ENCODE measurements at places on chromosomes 13 and 19.

GRCh38 chr13:37014609-37015008 lies 14.0 kb downstream of the EXOSC8 start:
- DNase-seq: no peak

- DNase-seq: no peak
Measured at GRCh38 chr13:54913668-54914067, 1885.1 kb downstream of the OLFM4 start.

GRCh38 chr19:45785097-45785496 lies 2.8 kb upstream of the DMPK start:
- no peak for DNase-seq

DNA sequence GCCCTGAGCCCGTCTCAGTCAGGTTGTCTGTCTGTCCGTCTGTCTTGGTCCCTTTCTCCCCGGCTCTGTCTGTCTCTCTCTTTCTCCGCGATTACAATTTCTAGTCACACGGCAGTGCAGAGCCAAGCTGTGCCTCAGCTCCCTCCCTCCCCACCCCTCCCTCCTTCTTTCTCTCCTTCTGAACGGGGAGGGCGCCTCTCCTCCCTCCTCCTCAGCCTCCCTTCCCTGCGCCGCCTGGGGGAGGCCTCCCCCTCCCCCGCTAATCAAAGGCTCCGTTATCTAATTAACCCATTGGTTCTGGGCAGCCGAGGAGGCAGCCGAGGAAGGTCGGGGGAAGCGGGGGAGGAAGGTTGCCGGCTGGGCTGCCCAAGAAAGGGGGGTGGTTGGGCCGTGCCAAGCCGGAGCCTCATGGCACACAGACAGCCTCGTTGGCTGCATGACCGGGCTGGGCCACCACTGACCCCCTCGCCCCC lies 16.5 kb downstream of the LRRC4B start:
- no peak for DNase-seq

DNA sequence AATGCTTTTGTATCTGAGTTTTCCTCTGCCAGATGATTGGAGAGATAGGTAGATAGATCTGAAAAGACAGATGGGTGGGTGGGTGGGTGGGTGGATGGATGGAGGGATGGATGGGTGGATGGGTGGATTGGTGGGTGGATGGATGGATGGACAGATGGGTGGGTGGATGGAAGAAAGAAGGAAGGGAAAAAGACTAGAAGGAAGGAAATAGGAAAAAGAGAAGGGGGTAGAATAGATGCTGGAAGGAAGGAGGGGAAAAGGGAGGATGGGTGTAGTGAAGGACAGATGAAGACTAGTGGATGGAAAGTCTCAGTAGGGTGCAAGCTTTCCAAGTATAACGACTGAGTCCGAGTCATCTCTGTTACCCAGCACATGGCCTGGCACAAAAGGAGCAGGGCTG lies 19.0 kb upstream of the FBL start:
- DNase-seq: no peak

- DNase-seq: no peak
Measured at GRCh38 chr19:3162418-3163229, 15.9 kb upstream of the S1PR4 start.

- no peak for DNase-seq
Measured at GRCh38 chr19:54905803-54906511, at the start of gene NCR1. NCR1 (plus strand) TSS chr19:54906148; CDS start chr19:54906188, 40 bp downstream.

DNA sequence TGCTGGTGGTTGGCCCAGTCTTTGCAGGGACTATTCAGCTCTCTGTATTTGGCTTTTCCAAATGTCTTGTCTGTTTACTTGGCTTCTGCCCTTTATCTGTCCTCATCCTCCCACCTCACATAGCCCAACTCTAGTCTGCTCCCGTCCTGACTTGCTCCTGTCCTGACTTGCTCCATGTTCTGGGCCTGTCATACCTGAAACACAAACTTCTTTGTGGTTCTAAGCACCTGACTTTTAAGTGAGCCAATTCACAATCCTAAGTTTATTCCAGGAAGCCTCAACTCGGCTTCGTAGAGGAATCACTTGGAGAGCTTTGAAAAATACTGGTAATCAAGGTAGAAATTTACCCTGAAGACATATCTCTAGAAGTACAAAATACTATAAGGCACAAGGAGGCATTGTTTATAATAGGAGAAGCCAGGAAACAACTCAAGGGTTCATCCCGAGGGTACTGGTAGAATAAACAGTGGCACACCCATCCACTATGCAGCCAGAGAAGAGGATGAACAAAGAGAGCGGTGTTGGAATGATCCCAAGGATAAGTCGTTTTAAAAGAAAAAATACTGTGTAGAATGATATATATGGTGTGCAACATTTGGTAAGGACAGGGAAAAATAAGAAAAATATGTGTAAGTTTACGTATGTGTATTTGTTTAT lies 284.5 kb downstream of the FGF14 start:
- DNase-seq: no peak

DNA sequence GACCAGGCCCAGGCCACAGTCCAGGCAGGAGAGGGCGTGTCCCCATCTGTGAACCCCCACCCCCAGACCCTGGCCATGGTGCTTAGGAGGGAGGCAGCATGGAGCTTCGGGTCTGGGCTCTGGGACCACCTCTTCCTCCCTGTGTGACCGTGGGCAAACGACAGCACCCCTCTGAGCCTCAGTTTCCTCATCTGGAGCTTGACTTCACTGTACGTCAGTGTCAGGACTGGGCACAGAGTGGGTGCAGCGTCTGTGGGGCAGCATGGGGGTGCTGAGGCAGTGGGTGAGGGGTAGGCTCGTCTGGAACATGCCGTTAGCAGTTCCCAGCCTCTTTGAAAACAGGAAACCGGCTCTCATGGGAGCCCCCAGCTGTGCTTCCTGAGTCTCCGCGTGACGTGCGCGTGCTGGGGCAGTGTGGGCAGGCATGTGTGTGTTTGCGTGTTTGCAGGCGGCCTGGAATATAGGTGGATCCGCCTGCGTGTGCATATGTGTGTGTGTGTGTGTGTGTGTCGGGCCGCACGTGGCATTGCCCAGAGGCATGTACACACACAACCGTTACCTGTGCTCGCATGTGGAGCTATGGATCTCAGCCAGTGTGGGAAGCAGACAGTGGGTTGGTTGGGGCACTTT lies 15.8 kb downstream of the ARRDC2 start:
- peak; percentile 45 for DNase-seq

DNA sequence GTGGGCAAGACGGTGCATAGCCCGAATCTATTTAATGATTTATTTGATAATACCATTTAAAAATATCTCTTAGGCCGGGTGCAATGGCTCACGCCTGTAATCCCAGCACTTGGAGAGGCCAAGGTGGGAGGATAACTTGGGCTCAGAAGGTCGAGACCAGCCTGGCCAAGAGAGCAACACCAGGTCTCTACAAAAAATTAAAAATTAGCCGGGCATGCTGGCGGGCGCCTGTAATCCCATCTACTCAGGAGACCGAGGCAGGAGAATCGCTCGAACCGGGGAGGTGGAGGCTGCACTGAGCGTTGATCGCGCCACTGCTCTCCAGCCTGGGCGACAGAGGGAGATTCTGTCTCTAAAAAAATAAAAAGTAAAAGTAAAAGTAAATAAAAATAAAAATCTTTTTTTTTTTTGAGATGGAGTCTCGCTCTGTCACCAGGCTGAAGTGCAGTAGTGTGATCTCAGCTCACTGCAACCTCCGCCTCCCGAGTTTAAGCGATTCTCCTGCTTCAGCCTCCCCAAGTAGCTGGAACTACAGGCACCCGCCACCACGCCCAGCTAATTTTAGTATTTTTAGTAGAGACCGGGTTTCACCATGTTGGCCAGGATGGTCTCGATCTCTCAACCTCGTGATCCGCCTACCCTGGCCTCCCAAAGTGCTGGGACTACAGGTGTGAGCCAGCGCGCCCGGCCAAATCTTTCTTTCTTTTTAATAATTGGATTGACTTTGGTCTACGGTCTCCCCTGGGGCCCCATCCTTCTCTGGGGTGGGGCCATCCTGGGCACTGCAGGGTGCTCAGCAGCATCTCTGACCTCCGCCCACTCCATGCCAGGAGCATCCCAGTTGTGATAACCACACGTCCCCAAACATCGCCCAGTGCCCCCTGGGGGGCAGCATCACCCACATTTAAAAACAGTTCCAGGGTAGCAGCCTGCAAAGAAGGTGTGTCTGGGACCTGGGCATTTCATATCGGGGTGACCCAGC lies 90.7 kb downstream of the GNG7 start:
- DNase-seq: no peak

- DNase-seq: no peak
Measured at GRCh38 chr13:45198924-45199323, 1.9 kb downstream of the KCTD4 start.

DNA sequence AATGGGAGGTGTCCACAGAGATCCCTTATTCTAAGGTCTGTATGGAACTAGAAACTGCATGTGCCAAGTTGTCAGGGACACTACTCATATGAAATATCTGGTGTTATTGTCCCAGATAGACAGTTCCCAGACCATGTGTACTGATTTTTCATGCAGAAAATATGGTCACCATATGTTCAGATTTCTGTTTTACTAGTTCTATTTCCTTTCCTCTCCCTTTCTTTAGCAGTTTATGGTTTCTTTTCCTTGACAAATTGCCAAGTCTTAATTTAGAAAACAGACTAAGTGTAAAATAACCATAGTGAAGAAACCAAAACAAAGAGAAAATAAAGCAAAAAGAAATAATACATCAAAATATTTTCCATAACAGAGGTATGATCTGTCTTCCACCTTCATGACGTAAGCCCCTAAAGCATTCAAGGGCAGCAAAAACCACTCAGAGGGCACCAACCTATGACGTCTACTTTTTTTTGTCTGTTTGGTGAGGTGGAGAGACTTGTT lies 248.5 kb downstream of the KCTD12 start:
- no peak for DNase-seq

DNA sequence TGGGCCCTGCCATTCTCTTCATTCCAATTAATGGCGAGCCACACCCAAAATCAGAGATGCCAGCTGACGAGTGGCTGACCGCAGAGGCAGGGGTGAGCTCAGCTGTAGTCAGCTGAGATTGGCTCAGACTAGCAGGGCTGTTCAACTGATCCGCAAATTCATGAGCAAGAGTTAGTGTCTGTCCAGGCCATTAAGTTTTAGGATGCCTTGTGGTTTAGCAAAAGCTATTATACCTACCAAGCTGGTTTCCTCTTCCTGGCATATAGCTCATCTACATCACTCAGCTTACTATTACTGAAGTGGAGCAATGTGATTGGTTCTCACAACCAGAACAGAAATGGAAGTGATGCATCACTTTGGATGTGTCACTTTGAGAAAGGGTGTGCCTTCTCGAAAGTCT lies 148.7 kb downstream of the NALCN start:
- DNase-seq: no peak

DNA sequence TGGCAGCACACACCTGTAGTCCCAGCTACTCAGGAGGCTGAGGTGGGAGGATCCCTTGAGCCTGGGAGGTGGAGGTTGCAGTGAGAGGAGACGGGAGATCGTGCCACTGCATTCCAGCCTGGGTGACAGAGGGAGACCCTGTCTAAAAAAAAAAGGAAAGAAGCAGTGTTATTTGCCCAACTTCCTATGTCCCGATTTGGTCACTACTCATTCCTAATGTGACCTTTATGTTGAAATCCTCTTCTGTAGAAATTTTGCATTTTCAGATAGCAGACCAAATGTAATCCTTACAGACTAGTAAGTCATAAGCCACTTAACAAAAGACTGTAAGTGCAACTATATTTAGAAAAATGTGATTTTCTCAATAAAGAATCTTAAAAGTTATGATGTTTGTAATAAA lies 18.2 kb upstream of the STK24 start:
- no peak for DNase-seq

DNA sequence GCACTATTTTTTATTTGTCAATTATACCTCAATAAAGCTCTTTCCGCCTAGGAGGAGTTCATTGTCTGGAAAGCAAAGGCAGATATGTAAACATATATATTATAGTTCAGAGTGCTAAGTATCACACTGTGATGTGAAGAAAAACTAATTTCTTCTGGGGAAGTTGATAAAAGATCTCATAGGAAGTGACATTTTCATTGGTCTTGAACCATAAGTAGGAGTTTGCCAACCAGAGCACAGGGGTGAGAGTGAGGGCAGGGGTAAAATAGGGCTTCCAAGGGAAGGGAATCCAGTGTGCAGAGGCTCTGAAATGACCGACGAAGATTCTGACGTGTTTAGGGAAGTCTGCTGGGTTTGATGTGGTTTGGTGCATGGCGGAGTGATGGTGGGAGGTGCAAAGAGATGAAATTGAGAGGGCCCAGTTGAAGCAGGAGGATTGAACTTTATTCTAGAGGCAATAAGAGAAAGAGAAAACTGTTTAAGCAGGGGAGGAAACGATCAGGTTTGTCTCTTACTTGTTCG lies 780 bp upstream of the GTF2F2 start:
- no peak for DNase-seq

All from esophagus squamous epithelium (tissue), 5 donors.